ENCODE measurements at places on chromosomes 11 and 22. TPM values are rescaled to one million over a fixed set of nuclear protein-coding genes. Genes with fewer than 3 reads are reported as not detected.

Gene PGA5
- not detected for total RNA-seq

Gene HRAS
- total RNA-seq, result 27.0 TPM

Gene ANAPC15
- 11.7 TPM for total RNA-seq

Gene IPO7
- 216 TPM for total RNA-seq

Gene FZD4
- total RNA-seq, result 16.1 TPM

Gene TYR
- total RNA-seq, result not detected

Gene B4GALNT4
- 99.5 TPM for total RNA-seq

Gene KCNJ11
- 11.4 TPM for total RNA-seq

Gene OR51B2
- total RNA-seq, result 0.78 TPM

Gene CSNK2A3
- total RNA-seq, result 5.5 TPM

Gene ANKK1
- not detected for total RNA-seq

All from occipital lobe (tissue), 3 donors.